Left renal pelvis (tissue), 4 donors: ENCODE measurements at places on chromosomes 5 and 9.

GRCh38 chr5:35263266-35263877, 33.1 kb upstream of the PRLR start:
- no peak for DNase-seq

DNA sequence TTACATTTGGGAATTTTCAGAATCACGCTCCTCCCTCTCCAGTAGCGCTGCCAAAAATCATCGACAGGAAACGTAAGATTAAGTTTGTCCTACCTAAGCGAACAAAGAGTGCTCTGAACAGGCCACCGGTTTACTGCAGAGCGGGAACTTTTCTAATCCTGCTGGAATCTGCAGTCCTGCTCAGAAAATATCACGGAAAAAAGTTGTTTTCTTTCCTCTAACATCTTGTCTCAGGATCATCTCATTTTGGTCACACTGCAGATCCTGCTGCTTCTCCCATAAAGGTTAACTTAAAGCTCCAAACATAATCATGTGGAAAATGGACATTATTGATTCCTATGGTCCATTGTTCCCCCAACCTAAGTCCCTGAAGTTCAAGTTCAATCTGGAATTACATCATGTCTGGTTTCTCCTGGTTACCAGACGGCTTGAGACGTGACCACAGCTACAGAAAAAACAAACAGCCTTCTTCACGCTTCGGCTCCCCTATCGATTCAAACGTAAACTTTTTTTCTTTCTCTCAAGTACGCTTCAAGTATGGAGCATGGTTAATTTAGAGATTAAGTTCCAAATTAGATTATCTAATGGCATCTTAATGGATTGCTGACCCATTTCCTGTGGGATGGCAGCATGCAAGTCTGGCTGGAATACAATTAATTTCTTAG, 217.6 kb downstream of the NFIB start:
- DNase-seq: peak; percentile 54

DNA sequence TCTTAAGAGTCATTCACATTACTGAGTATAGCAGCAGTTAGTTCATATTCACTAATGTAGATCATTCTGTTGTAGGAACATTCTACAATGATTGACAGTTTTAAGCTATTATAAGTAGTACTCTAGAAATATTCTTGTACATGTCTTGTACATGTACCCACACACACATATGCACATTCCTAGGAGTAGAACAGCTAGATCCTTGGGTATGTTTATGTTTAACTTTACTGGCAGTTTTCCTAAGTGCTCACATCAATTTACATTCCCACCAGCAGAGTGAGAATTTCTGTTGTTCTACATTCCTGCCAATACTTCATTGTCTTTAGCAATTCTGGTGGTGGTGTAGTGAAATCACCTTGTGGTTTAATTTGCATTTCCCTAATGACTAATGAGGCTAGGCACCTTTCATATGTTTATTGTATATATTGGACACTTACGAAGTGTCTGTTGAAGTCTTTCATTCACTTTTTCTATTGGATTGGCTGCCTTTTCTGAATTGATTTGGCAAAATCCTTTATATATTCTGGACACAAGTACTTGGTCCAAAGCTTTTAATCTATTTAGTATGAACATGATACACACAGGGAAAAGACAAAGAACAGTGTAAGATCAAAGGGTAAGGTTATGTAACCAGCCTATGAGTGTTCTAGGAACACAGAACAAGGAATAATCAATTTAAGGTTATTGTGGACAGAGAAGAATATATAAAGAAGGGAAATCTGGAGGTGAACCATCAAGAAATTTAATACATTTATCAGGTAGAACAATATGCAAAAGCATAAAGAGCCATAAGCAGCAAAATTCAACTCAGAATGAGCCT, 95.6 kb downstream of the MLLT3 start:
- no peak for DNase-seq

GRCh38 chr9:105051897-105052296, 123.9 kb upstream of the ABCA1 start:
- no peak for DNase-seq

- no peak for DNase-seq
Measured at GRCh38 chr5:157999696-158000095, 140.8 kb upstream of the CLINT1 start.

DNA sequence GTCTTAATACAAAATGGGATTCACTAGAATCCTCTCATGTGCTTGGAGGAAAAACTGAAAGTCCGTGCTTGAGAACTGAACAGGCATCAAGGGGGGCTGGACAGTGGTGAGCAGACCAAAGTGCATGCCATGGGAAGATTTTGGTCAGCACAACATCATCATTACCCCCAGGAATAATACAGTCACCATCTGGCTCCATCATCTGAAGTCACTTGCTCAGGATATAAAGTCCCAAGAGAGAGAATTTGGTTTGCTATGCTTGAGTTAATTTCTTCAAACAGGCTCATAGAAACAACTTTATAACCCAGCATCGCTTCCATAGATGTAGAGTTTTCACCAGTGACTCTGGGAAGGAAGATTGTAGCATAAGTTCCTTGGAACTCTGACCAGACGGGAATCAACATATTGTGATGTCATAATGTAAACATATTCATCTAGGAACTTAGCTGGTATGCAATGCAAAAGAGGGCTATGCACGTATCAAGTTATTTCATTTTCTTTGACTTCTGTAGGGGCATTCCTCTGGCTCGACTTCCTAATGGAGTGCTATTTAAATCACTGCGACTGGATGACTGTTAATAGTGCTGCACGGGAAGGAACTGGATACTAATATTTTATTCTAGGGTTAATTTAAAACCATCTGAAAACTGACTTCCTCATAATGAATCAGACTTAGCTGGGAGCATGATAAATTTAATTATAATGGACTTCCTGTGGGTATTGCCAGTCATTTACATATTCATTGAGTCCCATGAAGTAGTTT, 145.2 kb downstream of the MTRR start:
- no peak for DNase-seq

DNA sequence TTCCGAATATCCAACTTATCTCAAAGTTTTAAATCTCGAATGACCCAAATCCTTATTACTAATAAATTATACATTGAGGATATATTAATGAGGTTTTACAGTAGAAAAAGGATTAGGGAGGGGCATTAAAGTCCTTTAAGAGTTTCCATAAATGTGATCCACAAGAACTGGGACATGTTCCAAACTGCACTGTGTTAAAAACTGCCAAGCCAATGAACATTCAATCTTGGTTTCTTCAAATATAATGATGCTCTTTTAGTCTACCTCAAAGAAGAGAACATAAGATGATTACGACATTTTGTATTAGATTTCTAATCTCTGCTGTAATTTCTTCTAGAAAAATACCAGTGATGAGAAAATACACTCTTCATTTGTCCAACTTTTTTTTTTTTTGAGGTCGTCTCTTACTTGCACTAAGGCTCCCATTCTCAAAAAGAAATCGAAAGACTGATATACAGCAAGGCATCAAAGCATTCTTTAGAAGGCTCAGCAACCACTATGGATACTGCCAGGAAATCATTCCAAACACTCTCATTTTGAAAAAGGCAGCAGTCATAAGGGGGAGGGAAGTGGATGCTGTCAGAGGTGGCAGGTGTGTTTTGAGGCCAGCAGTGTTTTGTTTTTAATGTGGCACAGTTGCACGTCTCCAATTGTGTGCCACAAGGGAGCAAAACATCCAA, 1.7 kb downstream of the PTAR1 start:
- no peak for DNase-seq
